RKO (cell line): ENCODE measurements at places on chromosomes 5 and 9.

DNA sequence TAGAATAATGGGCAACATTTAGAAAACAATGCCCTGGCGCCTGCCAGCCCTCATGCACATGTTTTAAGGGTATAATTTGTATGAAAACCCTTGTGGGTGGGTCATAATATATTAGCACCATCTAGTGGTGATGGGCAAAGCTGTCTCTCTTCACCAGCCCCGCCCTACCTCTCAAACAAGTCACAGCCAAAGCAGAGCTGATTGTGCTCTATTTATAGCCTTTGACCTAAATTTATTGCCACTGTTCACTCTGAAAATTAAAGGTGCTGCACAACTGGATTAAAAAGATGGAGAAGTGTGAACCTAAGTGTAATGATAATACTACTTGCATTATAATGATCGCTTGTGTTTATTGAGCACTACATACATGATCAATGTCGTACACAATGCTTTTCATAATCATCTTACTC lies 131.9 kb upstream of the ANKH start:
- peak; percentile 82 for DNase-seq

DNA sequence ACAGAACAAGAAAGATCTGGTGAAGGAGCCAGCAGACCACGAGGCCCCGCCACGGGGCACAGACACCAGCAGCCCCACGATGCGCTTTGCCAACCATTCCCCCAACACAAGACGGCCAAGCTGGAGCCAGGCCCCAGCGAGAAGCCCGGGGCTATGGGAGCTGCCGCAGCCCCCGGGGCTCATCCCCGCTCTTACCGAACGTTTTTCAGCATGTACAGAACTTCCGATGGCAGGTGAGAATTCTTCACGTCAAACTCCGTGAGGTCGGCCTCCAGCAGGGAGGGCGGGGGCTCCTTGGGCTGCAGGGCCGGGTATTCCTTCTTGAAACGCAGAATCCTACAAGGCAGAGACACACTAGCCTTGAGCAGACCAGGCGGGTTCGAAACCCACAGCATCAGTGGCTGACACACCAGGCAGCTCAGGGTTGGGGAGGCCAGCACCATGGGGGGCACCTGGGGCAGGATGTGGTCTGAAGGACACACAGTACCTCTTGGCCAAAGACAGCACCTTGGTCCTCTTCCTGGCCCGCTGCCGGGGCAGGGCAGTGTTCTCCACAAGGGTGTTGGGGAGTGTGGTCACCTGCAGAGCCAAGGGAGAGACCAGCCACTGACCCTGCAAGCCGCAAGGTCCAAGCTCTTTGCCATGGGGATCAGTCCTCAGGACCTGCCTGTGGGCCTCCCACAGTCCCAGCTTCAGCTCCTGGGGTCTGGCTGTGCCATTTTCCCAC lies 6.8 kb downstream of the PNPLA7 start:
- DNase-seq: no peak

DNA sequence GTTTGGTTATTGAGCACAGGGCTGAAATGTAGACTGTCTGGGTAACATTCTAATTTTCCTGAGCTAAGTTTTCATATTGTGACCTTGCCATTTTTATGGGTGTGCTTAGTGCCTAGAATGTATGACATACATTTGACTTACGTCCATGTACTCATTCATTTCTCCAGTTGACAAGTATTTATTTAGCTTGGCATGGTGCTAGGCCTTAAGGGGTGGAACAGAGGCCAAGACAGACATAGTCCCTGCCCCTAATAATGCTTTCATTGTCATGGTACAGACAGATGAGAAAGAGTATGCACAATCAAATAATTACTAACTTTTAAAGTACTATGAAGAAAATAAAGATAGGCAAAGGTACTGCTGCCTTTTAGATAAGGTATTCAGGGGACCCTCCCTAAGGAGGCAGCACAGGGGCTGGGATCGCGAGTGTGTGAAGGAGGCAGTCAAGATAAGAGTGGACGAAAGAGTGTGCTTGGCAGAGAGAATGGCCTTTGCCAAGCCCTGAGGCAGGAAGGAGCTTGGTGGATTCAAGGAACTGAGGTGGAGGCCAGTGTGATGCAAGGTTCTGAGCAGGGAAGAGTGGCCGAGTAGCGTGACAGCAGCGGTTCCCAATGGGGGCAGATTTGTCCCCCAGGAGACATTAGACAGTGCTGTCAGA lies 128.0 kb downstream of the PIP5K1B start:
- DNase-seq: no peak

DNA sequence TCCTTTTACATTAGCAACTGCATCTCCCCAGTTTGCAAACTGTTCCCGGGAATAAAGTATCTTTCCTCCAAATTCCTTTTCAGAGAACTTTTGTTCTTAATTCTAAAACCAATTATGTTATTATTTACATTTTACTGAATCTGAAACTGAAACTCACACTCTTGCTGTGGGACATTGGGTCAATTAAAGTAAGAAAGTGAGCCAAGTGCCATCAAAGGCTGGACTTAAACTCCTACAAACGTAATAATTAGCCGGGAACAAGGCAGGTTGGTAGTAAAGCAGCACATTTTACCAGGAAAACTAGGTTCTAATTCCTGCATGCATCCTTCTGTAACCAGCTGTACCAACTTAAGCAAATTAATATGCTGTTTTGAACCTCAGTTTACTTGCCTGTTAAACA lies 328.2 kb upstream of the ZNF462 start:
- DNase-seq: no peak

DNA sequence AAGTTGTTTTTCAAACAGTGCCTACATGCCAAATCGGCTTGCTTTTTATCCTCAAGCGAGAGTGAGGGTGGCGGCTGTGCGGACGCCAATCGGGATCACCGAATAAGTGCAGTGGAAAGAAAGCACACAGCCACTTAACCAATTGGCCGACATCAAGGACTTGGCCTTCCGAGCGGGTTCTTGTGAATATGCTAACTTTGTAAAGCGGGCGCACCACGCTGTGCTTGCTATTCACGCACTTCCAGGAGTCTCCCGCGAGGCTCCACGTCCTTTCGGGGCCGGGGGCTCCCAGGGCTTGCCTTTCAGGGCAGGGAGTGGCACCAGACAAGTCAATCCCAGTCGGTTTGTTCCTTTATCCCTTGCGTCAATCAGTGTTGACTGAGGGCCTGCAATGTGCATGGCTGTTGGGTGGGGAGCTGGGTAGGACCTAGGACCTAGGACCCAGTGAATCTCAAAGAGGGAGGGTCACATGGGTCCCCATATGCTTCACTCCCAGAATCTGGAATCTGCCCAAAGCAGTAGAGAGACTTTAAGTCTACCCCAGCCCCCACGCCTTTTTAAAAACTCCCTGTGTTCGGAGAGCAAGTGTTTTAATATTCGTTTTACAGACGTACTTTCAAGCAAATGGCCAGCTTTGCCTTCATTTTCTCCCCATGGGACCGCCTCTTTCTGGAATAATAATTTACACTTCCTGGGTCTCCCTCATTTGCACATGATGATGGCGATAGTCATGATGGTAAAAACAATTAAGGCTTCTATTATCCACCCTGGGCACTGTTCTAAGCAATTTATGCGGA lies 2.0 kb upstream of the GCNT4 start:
- no peak for DNase-seq

DNA sequence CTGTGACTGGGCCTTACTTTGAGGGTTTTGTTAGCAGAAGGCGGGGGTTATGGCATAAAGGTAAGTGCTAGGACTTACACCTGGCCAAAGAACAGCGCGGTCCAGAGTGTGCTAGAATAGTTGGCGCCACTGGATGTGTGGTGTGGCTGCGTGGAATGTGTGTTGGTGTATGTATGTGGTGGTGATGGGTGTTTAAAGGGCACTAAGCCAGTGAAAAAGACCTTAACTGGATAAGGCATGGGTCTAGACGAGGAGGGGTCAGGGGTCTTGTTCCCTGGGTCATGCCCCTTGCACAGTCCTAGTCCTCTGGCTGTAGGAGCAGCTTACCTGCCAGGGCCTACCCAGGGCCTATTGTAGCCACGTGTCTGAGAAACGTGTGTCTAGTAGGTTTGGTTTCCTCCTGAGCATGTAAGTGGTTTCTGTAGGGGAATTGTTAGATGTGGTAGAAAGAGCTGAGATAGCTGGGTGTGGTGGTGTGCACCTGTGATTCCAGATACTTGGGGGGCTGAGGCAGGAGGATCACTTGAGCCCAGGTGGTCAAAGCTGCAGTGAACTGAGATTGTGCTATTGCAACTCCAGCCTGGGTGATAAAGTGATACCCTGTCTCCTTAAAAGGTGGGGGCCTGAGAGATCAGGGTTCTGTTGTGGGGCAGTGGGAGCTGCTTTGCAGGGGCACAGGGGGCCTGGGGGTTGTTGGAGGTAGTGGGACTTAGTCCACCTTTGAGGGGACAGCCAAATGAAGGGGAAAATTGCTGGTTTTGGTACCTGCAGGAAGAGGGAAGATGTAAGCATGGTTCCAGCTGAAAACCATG lies 55.2 kb downstream of the HSPA4 start:
- DNase-seq: no peak

DNA sequence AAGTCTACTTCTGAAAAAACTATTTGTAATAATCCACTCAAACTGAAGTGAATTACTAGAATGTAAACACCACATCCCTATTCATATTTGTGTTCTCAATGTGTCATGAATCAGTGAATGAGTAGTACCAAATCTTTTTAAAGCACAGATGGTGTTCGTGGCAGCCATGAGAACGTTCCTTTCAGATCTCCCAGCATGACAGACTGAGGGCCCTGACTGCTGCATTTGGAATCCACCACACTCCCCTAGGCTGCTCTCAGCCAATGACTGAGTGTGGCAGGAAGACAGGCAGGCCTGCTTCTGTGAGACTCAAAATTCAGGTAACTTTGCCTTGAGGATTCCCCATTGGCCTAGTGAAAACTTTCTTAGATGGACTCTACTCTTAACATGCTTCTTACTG lies 10.9 kb upstream of the JMY start:
- no peak for DNase-seq

- DNase-seq: peak; percentile 92
These were observed at the start of gene WDR38 for GRCh38 chr9:124852829-124853531. Gene WDR38, plus strand, starts transcription at chr9:124853460. Its CDS starts 72 bp downstream, at chr9:124853532.

GRCh38 chr5:168422431-168422830 lies 63.8 kb upstream of the RARS1 start:
- no peak for DNase-seq

DNA sequence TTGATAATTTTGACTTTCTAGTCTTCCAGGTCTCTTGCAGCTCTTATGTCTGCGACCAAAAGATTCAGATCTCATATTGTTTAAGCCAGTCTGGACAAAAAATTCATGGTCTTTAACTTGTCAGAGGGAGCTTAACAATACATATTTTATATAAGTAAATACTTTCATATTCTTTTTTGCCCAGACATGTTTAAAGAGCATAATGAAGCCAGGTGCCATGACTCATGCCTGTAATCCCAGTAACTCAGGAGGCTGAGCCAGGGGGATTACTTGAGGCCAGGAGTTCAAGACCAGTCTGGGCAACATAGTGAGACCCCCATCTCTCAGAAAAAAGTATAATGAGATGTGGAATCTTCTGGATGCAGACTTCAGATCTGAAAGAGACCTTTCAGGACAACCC lies 69.8 kb downstream of the JMY start:
- no peak for DNase-seq

GRCh38 chr9:86279839-86280238 lies 2.5 kb downstream of the ISCA1 start:
- DNase-seq: peak; percentile 18

DNA sequence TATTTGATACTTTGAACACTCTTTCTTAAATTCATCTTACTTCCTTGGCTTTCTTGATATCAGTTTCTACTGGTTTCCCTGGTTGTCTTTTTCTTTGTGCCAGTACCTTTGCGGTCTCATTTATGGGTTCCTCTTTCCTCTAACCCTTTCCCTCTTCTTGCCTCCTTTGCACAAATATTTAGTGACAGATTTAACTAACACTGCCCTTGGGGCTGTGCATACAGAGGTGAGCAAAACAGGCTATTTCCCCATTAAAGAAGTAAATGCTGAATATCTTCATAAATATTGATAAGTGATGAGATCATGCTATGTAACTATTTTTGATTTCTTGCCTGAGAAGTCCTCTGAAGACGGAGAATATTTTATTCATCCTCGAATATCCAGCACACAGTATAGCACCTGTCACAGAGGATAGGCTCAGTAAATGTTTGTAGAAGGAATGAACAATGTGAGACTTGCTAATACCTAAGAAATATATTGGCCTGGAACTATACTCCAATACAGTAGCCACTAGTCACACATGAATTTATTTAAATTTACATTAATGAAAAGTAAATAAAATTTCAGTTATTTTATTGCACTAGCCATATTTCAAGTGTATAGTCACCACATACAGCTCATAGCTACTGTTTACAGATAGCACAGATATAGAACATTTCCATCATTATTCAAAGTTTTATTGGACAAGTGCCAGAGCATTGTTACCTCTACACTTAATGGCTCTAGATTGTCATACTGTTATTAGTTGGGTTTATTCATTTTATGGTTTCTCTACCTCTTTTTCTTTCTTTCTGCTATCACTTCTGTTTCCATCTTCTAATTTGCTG lies 90.4 kb downstream of the RIC1 start:
- DNase-seq: no peak

DNA sequence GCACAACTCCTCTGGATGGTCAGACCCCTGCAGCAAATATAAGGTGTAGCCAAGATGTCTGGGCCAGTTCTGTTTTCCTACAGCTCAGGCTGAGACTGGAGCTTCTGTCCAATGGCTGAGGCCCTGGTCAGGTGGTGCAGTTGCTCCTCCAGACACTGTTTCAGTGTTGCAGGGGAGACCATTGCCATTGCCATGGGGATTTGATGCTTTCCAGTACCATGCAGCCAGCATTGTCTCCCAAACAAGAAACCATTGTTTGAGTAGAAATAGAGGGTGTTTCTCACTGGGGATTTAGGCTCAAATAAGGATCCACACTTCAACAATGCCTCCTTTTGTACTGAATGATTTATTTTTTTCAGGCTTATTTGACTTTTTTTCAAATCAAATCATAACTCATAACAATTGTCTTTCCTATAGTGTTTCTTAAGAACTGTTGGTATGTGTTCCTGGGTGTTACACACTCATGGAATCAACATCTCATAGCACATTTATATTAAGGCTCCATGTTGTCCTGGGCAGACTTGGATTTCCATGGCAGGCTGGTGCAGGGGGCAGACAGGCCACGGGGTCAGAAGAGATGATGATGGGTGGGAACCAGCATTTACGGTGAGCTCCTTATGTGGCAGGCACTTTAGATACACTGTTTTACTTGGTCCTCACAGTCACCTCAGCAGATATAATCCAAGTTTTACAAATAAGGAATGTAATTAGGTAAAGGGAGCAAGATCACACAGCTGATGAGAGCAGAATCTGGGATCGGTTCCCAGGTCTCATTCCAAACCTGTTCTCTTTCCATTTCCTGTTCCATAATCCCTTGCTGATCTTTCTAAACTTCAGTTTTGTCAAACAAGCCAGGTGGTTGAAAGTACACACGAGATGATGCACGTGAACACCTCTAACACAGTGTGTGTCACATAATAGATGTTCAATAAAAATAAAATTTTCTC lies 95.9 kb upstream of the GNAQ start:
- DNase-seq: no peak

DNA sequence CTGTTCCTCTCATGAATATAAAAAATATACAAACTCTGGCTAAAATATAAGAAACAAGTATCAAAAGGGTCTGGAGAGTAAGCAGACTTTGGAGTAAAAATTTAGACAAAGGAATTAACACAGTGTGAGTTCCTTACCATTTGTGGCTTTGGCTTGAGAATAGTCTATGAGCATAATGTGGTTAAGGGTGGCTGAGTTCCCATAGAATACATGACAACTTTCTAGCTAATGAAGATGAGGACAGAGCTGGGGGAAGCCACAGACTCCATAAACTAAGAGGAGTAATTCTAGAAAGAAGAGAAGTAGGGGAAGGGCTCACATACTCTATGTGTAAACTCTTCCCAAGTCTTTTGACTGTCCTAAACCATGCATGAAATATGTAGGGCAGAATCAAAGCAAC lies 79.4 kb downstream of the CAAP1 start:
- DNase-seq: no peak

- peak; percentile 98 for DNase-seq
These were observed at the start of gene CNOT8 for GRCh38 chr5:154858297-154858971. Gene CNOT8, plus strand, starts transcription at chr5:154858627. Its CDS starts 4,652 bp downstream, at chr5:154863279.
